ENCODE measurements at places on chromosomes 2 and 18.
A peak's percentile ranks its signal among the peaks of the same experiment; 100 is the strongest.

DNA sequence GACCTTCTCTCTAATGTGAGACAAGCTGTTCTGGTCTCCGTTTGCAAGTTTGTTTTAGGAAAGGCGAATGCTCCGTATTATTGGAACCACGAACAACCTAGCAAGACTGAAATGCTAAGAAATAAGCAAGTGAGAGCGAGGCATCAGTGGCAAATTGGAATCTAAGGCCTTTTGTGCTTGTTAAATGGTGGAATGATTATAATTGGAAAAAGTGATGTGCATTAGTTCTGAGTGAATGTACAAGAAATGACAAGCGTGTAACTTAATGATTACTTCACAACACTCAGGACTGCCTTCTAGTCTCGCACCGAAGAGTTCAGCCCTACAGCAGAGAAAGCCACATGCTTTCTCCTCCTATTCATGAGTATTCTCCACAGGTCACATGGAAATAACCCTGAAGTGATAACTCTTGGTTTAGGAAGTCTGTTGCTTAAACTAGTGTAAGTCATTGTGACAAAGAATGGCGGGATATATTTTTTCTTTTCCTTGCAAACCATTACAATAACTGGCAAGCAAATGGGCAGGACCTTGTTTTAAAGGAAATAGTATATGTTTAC lies 392.2 kb upstream of the FIGN start:
- DNase-seq = no peak

DNA sequence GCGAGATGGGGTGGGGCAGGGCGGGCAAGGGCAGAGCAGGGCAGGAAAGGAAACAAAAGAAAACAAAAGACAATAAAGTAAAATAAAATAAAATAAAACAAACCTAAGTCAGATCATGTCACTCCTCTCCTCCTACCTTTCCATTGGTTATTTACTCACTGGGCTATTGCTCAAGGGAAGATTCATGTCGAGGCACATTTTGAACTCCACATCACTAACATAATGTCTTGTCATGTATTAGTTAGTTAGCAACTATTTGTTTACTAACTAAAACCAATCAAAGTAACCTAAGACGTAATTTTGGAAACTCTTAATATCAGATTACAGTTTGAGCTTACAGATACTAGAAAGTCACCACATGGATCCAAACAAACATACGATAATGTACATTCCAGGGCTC lies 2.2 kb downstream of the C1D start:
- no peak for DNase-seq

DNA sequence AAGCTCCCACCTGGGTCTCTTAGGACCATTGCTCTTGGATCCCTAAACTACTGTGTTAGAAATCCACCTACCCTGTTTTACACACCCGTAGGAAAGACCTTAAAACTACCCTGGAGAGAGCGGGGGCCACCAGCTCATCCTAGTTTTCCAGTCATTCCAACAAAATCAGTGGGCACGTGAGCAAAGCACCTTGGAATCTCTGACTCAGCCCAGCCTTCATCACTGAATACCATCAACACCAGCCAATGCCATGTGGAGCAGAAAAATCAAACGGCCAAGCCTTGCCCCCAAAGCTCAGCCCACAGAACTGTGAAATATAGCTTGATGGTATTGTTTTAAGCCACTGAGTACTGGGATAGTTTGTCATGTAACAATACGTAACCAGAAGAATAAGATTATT lies 449.7 kb upstream of the CHAC2 start:
- DNase-seq = no peak

GRCh38 chr2:219688560-219689445 lies 61.4 kb downstream of the SLC4A3 start:
- DNase-seq = no peak

DNA sequence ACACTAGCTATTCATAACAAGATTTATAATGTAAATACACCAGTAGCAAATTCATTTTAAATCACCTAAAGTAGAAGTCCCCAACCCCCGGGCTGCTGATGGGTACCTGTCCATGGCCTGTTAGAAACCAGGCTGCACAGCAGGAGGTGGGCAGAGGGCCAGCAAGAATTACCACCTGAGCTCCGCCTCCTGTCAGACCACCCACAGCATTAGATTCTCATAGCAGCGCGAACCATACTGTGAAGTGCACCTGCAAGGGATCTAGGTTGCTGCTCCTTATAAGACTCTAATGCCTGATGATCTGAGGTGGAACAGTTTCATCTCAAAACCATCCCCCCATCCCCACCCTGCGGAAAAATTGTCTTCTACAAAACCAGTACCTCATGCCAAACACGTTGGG lies 71.3 kb downstream of the KANSL1L start:
- no peak for DNase-seq

GRCh38 chr2:68125821-68126220 lies 31.9 kb upstream of the PNO1 start:
- DNase-seq = no peak

- no peak for DNase-seq
Measured at GRCh38 chr2:239668042-239668441, 267.2 kb upstream of the HDAC4 start.

DNA sequence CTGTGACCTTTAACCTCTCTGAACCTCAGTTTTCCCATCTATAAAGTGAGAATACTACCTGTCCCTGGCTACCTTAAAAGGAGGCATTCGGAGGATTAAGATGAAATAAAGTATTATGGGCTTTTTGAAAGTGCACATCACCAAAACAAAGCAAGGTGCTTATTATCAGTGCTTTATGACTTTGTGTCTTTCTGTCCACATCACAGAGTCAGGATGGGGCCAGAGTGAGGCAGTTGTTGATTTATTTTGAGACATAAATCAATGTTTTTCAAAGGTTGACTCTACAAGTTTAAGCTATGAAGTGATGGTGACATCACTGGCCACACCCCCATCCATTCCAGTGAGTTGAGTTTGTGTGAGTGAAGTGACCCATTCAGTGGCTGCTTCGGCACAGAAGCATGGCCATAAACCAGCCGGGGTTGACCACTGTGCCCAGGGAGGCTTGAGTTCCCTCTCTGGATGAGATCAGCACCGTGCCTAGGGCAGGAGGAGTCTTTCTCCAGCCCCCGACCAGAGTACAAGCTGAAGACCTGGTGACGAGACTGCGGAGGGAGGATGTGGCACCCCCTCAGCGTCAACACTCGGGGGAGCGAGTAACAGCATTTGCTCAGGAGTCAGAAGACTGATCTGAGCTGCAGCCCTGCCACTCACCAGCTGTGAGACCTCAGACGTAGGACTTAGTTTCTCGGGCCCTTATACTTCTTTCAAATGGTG lies 89.0 kb upstream of the PPP1CB start:
- no peak for DNase-seq

GRCh38 chr2:190717306-190717705 lies 68.4 kb downstream of the NAB1 start:
- no peak for DNase-seq

- no peak for DNase-seq
Measured at GRCh38 chr2:61214171-61214570, 52.2 kb downstream of the C2orf74 start.

DNA sequence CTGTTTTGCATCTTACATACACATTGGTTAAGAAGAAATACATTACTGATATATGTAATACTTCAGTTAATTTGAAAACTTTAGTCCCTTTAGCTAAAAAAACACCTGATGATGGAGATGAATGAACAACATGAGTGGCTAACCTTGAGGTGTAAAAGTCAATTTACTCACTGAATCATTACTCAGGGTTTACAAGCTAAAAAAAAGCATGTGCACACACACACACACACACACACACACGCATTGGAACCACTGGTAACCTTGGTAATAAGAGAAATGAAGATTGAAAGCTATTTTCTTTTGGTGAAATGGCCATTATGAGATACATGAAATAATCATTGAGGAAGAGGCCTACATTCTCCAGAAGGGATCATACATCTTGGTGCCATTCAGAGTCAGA lies 51.8 kb downstream of the KCTD1 start:
- DNase-seq = no peak

DNA sequence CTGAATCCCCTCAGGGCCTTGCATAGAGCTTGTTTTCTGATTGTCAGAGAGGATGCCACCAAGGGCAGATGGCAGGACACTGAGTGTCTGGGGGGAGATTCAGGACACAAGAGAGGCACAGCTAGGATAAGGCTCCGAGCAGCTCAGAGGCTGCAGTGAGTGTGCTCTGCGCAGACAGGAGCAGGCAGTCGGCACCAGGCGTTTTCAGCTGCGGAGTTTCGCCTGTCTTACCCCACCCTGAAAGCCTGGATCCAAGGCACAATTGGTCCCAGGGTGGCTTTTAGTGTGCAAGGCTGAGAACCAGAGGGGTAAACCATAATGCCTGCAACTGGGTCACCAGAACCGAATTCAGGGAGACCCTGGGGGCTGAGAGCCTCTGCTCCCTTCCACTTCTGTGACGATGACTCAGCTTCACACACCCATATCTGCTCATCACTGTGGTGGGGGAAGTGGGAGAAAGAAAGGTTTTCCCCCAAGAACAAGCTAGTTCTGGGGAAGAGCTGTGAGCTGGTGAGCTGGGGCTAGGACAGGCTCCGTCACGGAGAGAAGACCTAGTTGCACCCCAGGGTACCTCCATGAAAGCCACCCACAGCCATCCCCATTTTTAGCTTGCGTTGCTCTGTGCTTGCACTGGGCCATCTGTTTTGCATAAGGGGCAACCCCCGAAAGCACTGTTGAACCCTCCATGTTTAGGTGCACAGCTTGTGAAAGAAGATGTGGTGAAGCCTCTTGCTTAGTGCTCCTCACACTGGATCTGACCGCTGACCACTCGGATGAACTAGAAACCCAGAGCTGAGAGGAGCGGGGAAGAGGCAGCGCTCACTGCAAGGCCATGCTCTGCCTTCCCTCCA lies 173.7 kb downstream of the CELF4 start:
- DNase-seq = no peak

GRCh38 chr2:61537277-61537949 lies 743 bp downstream of the XPO1 start:
- DNase-seq = peak; percentile 24

DNA sequence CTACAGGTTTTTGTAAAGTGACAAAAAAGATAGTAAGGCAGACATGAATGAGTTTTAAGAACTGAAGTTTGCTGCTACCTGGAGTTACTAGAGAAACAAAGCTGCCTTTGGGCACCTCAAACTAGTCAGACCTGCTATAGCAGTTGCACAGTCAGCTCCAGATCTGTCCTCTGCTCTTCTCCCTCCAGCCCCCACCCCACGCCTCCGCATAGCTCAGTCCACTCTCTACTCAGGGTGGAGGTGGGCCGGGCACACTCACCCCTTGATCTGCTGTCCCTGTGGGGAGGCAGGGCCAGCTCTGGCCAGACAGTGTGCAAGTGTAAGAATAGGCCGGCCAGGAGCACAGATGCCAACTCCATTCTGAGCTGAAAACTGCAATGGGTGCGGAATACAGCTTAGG lies 4.1 kb downstream of the SERTAD2 start:
- DNase-seq = no peak

DNA sequence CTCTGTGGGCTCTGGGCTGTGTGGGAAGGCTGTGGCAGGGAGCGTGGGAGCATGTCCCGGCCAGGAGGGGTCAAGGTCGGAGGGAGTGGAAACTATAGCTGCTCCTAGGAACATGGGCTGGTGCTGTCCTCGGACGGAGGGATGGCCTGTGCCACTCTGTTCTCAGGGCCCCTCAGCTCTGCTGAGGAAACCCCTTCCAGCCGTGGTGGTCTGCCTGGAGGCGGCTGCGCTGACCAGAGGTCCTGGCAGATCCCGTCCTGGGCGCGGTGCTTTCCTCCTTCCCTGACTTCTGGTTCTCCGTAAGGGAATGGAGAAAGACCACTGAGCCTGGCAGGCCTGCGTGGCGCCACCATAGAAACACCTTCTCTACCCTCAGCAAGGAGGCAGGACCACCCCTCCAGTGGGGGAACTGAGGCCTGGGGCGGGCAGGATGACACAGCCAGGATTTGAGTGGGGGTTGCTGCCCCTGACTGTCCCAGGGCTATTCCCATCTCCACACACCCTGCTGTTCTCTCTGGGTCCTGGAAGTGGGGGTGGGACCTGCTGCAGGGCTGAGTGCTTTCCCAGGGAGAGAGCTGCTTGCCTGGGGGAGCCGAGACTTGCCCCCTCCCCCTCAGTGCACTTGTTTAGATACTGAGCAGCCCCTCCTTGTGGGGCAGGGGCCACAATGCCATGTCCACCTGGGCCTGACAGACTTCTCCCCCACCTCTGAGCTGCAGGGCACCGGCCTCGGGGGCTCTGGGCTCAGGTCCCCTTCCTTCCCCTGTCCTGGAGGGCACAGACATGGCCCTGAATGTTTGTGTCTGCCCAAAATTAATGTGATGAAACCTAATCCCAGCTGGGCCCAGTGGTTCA lies 301.0 kb upstream of the HS6ST1 start:
- DNase-seq = no peak

- peak; percentile 50 for DNase-seq
Measured at GRCh38 chr18:26215247-26215970, 10.8 kb upstream of the TAF4B start.

DNA sequence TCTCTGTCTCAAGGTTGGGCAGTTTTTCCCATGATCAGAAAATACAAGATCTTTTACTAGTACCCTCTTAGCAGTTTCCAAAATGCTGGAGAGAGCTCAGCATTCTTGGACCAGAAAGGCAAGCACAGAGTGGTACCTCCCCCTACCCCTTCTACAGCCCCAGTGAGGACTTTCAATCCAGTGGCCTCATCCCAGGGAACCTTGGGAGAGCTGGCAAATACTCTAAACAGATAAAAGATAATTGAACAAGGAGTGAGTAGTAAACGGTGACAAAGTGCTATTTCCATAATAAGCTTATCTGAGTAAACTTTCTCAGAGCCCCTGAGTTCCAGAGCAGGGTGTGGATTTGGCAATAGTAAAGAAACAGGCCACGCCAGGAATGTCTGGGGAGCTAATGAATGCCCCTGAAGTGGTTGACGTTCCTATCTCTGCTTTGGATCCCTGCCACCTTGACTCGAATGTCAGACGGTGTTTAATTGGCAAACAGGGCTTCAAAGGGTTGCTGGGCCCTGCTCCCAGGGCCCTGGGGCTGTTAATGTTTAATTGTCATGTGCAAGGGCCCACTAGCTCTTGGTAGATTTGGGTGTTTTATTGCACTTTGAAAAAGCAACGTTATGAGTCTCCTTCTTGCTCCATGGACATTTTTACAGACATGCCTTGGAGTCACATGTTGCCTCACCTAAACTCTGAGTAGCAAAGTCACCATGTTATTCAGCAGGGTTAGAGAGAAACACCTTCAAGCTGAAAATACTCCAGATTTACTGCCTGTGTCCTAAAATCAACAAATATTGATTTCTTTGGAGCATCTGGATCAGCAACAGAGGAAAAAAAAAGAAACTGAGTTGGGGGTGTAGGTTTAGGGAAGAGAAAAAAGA lies 239.9 kb downstream of the CYRIA start:
- no peak for DNase-seq

Measured in CD4-positive, alpha-beta T cell treated with Interleukin-1 beta for 1 hour (primary cell).